Stimulated activated CD4-positive, alpha-beta T cell treated with anti-CD3 and anti-CD28 coated beads, TNF-alpha, amount 100 ng/mL, for 4 hours (primary cell): ENCODE measurements at places on chromosomes 4 and X.

- no peak for DNase-seq
Measured at GRCh38 chr4:113026556-113026955, 22.9 kb upstream of the ANK2 start.

- DNase-seq, result no peak
Measured at GRCh38 chr4:81650606-81651242, 179.0 kb upstream of the RASGEF1B start.

GRCh38 chr4:12658146-12658545 lies 826.0 kb downstream of the RAB28 start:
- DNase-seq, result no peak

DNA sequence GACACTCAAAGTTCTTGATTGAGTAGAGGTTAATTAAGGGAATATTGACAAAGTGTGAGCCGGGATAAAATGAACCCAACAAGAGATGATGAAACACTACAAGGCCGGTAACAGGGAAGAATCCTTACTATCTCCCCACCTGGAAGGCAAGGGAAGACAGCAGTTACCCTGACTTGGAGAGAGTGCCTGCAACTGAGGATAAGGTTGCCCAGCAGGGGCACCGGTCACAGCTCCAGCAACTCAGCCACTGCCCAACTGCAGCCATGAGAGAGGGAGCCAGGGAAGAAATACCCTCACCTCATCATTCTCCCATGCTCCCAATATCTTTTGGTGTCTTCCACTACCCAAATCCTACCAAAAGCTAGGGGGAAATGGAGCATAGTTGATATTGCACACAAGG lies 212.7 kb downstream of the KCTD8 start:
- no peak for DNase-seq

DNA sequence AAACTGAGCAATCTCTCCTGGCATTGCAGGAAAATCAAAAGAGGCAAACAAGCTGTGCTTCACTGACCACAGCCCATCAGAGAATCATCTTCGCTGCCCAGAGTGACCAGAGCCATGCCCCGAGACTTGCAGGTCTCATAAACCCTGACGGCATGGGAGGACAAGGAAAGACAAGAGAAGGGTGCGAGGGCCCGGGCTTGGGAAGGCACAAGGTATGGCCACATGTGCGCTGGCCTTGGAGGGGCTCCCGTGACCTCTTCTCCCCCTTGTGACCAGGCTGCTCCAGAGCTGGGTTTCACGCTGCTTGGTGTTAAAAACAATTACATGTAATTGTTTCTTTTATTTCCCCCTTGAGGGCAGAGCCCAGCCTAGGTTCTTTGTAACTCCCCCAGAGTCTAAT lies 20.8 kb downstream of the DCTD start:
- DNase-seq, result no peak

DNA sequence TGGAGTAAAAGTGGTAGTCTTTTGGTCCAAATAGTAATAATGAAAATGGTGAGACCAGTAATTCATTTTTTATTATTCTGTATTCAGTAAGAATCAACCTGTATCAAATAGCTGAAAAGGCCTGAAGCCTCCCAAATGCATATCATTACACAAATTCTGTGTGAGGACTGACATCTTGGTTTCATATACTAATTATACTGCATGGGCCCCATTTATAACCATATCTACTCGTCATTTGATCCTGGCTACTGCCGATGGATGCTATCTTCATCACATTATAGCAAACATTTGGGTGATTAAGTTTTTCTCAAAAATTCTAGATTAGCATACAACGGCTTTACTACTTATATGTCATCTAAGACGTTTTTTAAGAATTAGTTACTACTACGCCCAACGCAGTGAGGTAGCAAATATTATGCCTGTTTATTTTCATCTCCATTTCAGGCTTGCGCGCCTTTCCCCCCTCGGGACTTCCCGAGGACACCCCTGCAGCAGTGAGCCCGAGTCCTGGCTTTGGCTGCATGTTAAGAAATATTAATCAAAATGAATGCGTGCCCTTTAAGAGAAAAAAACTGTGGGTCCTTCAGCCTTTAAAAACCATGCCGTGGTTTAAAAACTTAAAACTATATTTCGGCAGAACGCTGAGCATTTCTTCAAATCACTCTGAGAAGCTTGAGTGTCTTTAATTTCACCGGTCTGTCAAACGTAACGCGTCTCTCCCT lies 814 bp upstream of the MMAA start:
- DNase-seq, result no peak

DNA sequence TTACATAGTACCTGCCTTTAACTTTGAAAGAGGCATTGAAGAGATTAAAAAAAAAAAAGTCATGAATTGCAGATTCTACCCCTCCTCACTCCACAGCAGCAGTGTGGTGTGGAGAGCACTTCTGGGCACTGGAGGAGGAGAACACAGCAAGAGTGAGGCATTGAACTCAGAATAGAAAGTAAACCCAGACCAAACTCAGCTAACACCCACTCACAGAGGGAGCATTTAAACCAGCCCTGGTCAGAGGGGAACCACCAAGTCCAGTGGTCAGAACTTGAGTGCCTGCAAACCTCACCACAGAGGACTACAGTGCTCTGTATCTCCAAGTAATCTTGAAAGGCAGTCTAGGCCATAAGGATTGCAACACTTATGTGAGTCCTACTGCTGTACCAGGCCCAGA lies 15.6 kb upstream of the UGT2A1 start:
- no peak for DNase-seq

GRCh38 chr4:38740303-38740702 lies 42.5 kb downstream of the TLR10 start:
- no peak for DNase-seq

GRCh38 chr4:107276052-107276451 lies 239.9 kb upstream of the DKK2 start:
- DNase-seq, result no peak

- no peak for DNase-seq
Measured at GRCh38 chr4:27638163-27638915, 777.7 kb downstream of the STIM2 start.

DNA sequence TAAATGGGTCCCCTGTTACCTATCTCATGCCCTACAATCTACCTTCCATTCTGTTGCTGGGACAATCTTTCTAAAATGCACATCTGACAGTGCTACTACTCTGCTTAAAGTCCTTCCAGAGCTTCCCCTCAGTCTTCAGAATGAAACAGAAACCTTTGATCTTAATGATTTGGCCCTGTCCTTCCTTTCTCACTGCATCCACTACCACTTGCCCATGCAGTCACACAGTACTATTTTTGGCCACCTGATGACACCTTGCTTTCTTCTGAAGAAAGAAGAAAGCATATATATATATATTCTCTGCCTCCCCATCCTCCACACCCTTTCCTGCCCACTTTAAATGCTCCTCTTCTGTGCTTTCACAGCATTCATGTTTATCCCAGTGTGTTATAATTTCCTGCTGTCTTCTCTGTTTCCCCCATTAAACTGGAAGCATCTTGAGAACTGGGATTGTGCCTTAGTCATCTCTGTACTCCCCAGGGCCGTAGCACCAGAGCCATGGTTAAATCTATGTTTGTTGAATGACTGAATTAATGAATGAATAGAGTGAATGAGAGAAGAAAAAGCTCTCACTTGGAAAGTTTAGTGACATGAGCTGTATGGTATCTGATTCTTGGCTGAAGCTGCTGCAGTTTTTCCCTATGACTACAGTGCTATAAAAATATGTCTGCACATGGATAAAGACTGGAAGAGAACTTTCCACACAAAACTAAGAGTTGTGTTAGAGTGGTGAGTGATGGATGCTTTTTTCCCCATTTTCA lies 56.2 kb downstream of the RTL9 start:
- DNase-seq, result no peak

DNA sequence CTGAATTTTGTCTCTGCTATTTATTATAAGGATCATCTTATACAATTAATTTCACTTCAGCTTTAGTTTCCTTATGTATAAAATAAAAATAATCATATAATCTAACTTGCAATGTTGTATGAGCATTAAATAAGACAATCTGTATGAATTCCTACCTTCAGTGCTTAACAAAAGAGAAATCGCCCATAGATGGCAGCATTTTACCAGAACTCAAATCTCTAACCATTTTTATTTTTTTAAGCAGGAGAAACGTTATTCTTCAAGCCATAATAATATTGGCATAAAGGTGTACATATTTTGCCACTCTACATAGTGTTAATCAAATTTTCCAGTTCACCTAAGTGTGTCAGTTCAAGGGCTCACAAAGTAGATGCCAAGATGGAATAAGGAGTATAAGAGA lies 78.8 kb downstream of the TMEM47 start:
- DNase-seq, result no peak

- DNase-seq, result no peak
Measured at GRCh38 chr4:154615211-154615610, 2.8 kb upstream of the FGG start.

GRCh38 chr4:40335525-40335894 lies 377 bp downstream of the CHRNA9 start:
- DNase-seq, result no peak

DNA sequence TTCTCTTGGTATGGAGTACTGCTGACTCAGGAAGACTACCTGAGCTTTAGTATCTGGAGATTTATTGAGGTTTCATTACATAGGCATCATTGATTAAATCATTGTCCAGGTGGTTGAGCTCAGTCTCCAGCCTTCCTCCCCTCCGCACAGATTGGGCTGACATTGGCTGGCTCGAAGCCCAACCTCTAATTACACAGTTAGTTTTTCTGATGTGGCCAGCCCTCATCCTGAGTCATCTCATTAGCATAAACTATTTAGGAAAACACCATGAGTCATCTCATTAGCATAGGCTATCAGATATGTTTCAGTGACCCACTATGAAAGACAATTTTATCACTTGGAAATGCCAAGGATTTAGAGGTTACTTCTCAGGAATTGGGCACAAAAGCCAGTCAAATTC lies 93.9 kb upstream of the ANKRD50 start:
- DNase-seq, result no peak

GRCh38 chr4:39641451-39641850 lies 2.8 kb upstream of the SMIM14 start:
- no peak for DNase-seq

GRCh38 chr4:1883583-1883982 lies 12.4 kb downstream of the NSD2 start:
- DNase-seq, result no peak

DNA sequence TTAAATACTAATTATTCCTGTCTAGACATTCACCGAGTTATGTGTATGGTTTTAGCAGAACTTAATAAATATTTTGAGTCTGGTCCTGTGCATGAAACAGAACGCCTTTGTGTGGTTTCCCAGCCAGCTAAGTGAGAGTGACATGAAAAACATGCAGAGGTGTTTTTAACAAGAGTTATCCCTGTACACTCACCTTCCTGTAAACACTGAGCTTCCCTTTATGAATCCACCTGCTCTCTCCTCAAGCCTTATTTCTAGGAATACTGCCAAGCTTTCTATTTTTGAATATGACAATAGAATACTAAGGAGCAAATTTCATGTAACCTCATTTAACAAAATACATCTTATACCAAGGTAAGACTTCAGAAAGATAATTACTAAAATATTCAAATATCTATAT lies 270.3 kb upstream of the CTSO start:
- no peak for DNase-seq

- no peak for DNase-seq
Measured at GRCh38 chr4:101102114-101102742, 245.1 kb downstream of the PPP3CA start.
